ENCODE measurements at places on chromosomes 12 and 14.

DNA sequence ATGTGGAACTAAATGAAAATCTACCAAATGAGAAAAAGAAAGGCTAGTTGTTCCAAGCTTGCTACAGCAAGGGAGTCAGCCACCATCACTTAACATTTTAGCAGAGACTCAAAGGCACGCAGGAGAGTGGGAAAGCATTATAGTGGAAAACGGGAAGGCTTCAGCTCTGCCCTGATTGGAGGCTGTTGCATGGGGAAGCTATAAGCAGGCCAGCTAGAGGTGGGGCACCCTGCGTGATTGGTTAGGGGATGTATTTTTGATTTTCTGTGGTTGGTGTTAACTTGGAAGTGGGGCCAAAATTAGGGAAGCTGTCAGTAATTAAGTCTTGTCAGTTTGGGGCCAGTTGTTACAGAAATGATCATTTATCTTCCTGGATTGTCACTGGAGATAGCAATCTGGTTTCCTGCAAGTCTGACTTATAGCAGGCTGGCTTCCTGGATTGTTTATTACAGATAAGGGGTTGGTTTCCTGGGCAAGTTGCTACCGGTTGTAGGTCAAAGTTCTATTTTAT is 93.9 kb downstream of the FAR2 start:
- DNase-seq, result no peak

DNA sequence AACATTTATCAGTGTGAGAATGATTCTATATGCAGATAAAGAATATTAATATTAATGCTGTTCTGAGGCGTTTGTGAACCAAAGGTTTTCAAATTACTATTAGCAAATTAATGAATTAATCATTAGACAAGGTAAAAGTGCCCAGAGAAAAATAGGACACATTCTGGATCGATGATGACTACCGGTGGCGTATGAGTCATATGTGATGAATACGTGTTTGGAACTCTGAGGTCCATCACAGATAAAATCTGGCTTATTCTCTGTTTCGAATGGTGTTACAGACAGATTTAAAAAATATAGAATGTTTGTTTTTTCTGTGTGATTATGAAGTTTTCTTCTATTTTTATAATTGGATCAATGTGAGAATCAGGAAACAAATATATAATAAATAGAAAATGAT is 79.2 kb upstream of the RTL1 start:
- DNase-seq, result no peak

GRCh38 chr12:127480775-127481314 is 786.1 kb upstream of the TMEM132C start:
- DNase-seq, result no peak

- no peak for DNase-seq
Observed at GRCh38 chr12:12736759-12737676, 19.9 kb downstream of the CDKN1B start.
